GM03348 (cell line): ENCODE measurements at places on chromosomes 7 and 10.
A peak's percentile ranks its signal among the peaks of the same experiment; 100 is the strongest.

GRCh38 chr7:120991581-120991980, 3.1 kb downstream of the CPED1 start:
- DNase-seq = peak; percentile 22

GRCh38 chr7:28847681-28848080, 110.4 kb downstream of the TRIL start:
- peak; percentile 32 for DNase-seq

DNA sequence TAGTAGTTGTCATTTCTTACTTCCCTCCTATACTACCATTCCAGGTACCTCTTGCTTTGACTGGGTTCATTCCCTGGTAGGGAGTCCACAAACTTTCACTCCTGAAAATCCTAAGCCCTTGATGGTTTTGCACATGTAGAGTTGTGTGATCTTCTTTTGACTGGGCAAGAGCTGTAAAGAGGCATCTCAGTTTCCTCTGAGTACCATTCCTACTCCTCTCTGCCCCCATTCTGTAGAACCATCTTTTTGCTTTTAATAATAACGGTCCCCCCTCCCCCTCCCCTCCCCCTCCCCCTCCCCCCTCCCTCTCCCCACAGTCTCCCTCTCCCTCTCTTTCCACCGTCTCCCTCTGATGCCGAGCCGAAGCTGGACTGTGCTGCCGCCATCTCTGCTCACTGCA, 16.4 kb downstream of the GARIN1A start:
- no peak for DNase-seq

- no peak for DNase-seq
Measured at GRCh38 chr10:21431799-21432198, 93.7 kb downstream of the SKIDA1 start.

GRCh38 chr10:89659143-89660131, 14.4 kb upstream of the PANK1 start:
- peak; percentile 72 for DNase-seq

DNA sequence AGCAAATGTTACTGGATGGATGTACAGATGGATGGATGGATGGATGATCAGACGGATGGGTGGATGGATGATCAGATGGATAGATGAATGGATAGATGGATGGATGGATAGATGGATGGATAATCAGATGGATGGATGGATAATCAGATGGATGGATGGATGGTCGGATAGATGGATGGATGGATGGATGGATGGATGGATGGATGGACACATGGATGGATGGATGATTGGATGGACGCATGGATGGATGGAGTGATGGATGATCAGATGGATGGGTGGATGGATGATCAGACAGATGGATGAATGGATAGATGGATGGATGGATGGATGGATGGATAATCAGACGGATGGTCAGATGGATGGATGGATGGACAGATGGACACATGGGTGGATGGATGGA, 90.3 kb upstream of the TCF7L2 start:
- no peak for DNase-seq

DNA sequence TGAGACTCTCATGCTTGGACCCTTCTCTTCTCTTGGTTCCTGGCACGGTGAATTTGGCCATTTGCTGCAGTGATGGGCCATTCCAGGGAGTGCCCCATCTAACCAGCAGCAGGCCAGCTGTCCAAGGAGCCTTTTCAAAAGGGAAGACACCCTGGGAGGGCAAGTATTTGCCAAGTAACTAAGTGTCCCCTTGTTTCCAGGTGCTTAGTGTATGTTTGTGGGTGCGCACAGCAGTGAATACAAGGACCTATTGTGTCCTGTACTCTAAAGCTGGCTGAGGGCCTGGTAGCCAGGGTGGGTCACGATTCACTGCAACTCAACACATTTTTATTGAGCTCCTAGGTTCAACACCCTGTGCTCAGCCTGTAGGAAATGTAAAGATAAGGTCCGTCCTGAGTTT, 348.8 kb downstream of the RNLS start:
- no peak for DNase-seq

DNA sequence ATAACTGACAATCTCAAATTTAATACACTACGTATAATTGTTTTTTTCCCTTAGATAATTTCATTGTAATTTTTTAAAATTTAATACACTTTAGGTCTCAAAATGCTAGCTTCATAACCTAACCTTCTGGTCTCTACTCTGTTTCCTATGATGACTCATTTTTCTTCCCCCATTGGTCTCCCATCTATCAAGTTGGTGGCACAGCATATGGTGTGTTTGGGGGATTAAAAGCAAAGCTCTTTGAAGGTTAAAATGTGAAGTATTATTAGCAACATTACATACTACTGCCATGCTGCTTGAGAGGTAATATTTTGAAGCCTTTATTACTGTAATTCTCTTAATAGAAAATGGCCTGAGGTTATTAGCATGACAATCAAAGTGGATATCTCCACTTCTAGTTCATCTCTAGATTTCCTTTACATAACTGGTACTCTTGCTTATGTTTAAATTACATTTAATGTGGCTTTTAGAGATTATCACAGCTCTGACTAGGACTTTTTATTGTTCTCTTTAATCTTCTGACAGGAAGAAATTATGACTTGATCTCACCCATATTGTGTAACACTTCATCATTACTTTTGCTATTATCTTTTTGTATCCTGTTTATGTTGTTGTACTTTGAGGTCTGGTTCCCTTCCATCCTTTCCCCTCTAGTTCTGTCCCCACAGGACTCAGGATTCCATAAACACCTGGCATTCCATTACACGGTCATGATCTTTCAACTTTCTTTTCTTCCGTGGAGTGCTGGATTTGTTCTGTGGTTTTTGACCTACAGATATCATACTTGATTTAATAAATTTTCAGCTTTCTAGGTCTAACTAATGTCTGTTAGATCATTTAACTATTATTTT, 185.1 kb downstream of the SEMA3D start:
- no peak for DNase-seq

- DNase-seq = no peak
Measured at GRCh38 chr7:15737601-15738000, 51.1 kb upstream of the MEOX2 start.

DNA sequence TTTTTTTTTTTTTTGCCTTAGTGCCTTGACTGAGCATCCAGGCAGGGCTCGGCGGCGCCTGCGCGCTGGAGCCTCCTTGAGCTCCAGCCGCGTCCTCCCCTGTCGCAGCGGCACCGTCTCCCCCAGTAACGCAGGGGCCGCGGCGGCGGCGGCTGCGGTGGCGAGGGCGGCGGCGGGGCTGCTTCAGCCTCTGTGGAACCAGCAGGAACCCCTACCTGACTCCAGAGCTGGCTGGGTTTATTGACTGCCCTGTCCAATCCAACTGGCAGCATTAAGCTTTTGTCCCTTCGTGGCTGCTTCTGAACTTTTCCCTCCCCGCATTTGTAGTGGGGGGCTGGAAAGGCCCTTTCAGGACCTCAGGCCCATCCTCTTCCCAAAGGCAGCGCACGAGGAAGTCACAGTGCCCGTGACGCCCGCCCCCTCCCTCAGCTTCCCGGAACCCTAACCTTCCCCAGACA, at the start of gene GPR85:
GPR85 (minus strand) TSS at position 397 of the 458 bp plus-strand sequence. CDS start 2,106 bp downstream, outside the sequence.
- peak; percentile 90 for DNase-seq

- no peak for DNase-seq
Measured at GRCh38 chr7:43417455-43417854, 165.5 kb upstream of the STK17A start.

- no peak for DNase-seq
Measured at GRCh38 chr7:1096156-1097119, 8.5 kb downstream of the GPER1 start.
